Renal cortical epithelial cell (primary cell): ENCODE measurements at places on chromosomes 3 and 15. TPM values are rescaled to one million over a fixed set of nuclear protein-coding genes. Genes with fewer than 3 reads are reported as not detected.

GRCh38 chr3:113055961-113056360 lies 65.2 kb downstream of the GTPBP8 start:
- no peak for DNase-seq

DNA sequence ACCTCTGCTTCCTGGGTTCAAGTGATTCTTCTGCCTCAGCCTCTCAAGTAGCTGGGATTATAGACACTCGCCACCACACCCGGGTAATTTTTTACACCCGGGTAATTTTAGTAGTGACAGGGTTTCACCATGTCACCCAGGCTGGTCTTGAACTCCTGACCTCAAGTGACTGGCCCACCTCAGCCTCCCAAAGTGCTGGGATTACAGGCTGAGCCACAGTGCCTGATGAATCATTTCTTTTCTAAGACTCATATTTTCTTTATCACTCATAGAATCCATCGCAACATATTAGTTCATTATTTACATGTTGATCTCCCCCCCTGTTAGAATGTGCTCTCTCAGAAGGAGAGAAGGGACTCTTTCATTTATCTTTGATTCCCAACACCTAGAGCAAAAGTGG lies 109.5 kb upstream of the PTPRG start:
- peak; percentile 31 for DNase-seq

- DNase-seq = no peak
Measured at GRCh38 chr15:41278319-41278718, 47.3 kb downstream of the CHP1 start.

DNA sequence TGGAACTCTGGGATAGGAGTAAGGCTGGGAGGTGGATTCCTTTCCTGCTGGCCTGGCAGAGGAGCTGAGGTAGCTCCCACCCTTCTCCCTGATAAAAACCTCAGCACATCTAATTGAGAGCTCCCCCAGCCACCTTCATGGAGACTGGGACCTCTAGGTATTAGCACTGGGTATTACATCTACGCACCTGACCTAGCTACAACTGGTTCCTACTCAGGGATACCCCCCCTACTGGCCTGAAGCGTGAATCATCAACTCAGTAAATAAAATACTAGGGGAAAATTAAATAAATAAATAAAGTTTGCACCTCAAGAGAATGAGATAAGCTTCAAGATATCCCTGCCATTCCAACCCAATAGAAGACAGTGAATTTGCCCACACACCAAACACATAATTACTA lies 140.4 kb downstream of the NEK10 start:
- no peak for DNase-seq

DNA sequence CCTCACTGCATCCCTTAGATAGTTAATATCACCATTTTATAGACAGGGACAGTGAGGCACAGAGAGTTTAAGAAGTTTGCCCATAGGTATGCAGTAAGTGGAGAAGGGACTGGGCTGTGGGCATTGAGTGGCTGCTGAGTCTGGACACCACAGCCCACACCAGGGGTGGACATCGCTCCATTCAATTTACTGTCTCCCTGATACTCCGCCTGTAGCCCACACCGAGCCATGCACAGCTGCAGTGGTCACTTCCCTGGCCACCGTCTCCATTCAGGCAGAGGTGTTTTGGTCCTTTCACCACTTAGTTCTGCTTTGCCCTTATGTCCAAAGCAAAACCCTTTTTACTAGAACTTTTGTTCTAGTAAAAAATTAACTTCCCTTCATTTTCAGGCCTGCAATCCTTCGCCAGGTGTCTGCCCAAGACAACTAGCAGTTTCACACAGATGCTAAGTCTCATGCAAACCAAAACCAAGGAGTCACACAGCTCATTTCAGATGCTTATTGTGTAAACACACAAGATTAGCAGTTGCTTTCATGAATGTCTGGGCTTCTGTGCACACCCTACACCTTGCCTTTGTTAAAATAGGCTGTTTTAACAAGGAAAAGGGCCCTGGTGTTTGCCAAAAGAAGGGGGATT lies 30.1 kb downstream of the ZNF35 start:
- no peak for DNase-seq

GRCh38 chr3:99761415-99762165 lies 56.1 kb upstream of the CMSS1 start:
- peak; percentile 22 for DNase-seq

The GOLGA8J gene
- 0.10 TPM in 1 of 2 replicates, not detected in the other for total RNA-seq

The KAT2B gene
- 6.6 and 13.6 TPM in 2 replicates for total RNA-seq

The GASK1A gene
- 0.25 and 0.87 TPM in 2 replicates for total RNA-seq
